ENCODE measurements at places on chromosomes 2 and 18.
A peak's percentile ranks its signal among the peaks of the same experiment; 100 is the strongest.

GRCh38 chr2:162704496-162704895, 134.1 kb downstream of the KCNH7 start:
- DNase-seq, result no peak

GRCh38 chr18:46920653-46921052, 3.3 kb downstream of the KATNAL2 start:
- DNase-seq, result no peak

DNA sequence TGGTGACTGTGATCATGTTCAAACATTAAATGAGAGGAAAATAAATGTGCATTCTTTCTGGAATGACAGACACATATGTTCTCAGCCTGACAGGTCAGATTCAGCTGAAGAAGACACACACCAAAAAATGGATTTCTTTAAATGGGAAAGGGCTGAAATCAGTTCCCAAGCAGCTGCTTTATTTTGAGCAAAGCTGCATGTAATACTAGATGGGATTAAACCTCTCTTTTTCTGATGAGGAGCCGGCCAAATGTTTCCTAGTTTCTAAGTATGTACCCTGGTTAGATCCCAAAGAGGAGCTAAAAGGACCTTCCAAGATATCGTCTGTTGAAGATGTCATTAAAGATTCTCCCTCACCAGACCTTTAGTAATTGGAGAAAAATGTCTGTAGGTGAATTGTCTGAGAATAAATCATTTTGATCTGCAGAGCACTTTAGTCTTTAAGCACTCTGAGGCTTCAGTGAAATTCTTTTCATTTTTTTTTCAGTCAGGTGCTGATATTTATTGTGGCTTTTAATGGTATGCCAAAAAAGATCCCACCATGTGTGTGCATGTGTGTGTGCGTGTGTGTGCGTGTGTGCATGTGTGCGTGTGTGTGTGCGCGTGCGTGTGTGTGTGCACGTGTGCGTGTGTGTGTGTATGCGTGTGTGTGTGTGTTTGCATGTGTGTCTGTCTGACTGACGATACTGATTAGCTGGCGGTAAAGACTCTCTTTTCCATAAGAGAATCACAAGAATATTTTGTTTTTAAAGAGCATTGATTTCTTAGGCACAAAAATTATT, 175.8 kb downstream of the IRS1 start:
- DNase-seq, result no peak

DNA sequence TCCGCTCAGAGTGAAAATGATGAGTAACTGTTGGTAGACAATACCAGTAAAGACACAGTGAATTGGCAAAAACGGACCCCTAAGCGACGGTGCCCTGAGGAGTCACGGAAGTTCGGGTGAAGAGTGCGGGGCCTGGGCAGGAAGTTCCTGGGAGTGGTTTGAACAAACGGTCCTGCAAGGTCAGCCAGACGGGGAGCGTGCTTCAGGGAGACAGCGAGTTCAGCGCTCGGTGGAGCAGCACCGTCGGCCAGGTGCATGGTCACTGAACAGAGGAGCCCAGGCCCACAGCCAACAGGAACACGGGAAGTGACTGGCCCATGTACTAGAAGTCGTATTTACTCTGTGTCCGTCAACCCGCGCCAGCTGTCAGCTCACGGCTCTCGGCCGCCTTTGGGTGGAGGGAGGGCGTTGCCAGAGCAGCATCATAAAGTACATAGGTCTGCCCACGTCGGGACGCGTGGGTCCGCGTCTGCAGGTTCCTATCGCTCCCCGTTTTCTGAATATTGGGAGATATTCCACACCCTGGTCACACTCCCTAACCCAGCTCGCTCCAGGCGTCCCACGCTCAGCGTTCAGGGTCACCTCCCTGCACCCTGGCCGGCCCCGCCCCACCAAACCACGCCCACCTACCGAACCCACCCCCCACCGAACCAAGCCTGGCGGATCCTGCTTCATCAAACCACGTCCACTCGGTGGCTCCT, 75.6 kb upstream of the UXS1 start:
- DNase-seq, result peak; percentile 35

GRCh38 chr2:88628571-88628939, 1.3 kb upstream of the EIF2AK3 start:
- DNase-seq, result no peak

DNA sequence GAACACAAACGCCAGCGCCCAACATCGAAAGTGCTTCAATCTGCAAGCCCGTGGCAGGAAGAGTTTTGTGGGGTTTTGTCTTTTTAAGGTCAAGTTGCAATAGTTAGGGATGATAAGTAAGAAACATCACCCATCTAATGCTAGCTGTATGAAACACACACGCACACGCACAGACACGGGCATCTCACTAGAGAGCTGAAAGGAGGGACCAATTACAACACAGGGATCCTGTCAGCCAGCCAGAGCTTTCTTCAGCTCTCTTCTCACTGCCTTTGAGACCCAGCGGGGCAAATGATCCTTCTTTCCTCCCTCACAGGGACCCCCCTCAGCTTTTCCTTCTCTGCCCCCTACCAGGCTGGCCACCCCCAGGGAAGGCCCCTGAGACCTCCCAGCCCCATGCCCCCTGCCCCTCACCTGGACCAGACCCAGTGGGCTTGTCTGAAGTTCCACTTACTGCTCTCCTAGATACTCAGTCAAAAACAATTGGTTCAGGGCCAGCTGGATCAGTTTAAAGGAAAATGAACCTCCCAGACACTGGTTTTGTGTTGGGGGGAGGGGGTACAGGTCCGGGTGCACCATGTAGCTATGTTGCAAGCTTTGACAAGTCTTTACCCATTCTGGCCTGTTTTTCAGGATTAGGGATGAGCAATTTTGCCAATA, 17.9 kb downstream of the CYP26B1 start:
- DNase-seq, result no peak

DNA sequence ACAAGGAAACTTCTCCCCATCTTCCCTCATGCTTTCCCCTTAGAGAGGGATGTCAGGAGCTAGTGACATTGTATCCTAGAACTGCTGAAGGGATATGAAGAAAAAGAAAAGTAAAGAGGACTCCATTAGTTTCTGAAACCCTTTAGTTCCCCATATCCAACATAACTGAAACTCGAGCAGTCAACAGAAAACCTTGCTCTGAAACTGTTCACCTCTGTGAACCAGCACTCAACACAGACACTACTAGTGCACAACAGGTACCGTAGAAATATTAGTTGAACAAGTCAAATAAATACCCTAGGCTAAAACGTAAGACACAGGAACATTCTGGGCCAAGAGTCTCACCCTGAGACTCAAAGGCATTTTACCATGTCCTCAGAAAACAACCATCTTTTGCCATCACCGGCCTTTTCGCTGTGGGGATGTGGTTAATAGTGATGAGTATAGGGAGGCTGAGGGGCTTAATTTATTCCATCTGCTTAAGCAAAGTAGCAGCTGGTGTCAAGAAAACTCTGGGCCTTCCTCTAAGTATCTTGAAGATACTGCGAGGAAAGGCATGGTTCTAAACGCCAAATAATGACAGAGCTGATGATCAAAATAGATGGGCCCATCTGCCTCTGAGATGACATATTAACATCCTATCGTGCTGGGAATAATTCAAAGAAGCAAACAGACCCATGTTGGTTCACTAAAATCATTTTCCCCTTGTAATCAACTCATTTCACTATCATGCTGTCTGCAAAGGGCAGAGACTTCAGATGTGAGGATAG, 156.8 kb downstream of the STK39 start:
- no peak for DNase-seq

GRCh38 chr2:127943186-127943585, 57.4 kb upstream of the AMMECR1L start:
- no peak for DNase-seq

GRCh38 chr2:146826388-146826787, 1018.4 kb upstream of the ACVR2A start:
- DNase-seq, result no peak

- DNase-seq, result no peak
These were observed 104.5 kb downstream of the RBM43 start for GRCh38 chr2:151157000-151157735.

- DNase-seq, result peak; percentile 29
These were observed 4.0 kb upstream of the SLC66A2 start for GRCh38 chr18:79955302-79956075.

- no peak for DNase-seq
These were observed 29.9 kb downstream of the PELI1 start for GRCh38 chr2:64114063-64114911.

- no peak for DNase-seq
These were observed 38.1 kb downstream of the TMEM131 start for GRCh38 chr2:97957432-97958183.

DNA sequence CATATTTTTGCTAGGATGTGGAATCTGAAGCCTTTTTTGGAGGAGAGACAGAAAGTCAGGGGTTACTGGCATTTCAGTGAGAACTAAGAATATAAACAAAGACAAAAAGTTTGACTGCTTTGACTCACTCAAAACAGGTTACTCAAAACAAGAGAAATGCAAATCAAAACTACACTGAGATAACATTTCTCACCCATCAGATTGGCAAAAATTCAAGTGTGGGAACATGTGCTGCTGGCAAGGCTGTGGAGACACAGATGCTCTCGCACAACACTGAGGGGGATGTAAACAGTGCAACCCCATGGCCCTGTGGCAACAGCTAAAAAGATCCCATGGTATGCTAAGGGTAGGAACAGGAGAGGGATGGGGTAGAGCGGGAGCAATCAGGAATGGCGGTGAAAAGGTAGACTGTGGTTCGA, 86.6 kb downstream of the DTNB start:
- peak; percentile 31 for DNase-seq

DNA sequence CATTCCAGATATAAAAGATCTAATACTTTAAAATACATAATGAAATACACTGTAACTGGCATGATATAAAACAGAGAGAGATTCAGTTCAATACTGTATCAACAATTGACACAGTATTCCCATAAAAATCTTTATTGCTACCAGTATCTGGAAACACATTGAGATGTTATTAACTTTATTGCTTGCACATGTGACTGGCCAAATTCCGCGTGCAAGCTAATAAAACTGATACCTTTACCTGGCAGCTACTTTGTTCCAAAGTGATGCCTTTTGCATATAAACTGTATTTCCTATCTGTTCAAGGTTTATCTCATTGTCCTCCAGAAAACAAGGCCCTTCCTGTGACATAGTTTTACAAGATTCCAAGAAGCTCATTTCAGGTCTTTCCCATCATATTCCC, 15.4 kb upstream of the REG1B start:
- DNase-seq, result no peak

GRCh38 chr2:158905784-158906183, 62.7 kb upstream of the TANC1 start:
- DNase-seq, result no peak

- no peak for DNase-seq
These were observed 403.1 kb upstream of the LYPD1 start for GRCh38 chr2:133072837-133073694.

DNA sequence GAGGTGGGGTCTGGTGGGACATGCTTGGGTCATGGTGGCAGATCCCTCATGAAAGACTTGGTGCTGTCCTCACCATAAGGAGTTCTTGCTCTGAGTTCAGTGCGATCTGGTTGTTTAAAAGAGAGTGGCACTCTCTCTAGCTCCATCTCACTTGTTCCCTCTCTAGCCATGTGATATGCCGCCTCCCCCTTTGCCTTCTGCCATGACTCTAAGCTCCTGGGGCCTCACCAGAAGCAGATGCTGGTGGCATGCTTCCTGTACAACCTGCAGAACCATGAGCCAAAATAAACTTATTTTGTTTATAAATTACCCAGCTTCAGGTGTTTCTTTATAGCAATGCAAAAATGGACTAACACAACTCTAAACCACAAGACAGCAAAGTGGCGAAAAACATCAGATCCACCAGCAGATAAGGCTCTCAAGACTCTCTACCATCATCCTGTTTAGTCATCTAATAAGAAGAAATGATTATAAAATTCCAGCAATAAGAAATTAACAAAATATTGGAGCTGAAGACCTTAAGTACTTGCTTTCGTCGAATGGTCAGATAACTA, 75.5 kb downstream of the OLA1 start:
- no peak for DNase-seq

GRCh38 chr18:70234667-70235459, 29.4 kb upstream of the RTTN start:
- no peak for DNase-seq

- DNase-seq, result no peak
These were observed 5.1 kb downstream of the BCL11A start for GRCh38 chr2:60548311-60548710.

DNA sequence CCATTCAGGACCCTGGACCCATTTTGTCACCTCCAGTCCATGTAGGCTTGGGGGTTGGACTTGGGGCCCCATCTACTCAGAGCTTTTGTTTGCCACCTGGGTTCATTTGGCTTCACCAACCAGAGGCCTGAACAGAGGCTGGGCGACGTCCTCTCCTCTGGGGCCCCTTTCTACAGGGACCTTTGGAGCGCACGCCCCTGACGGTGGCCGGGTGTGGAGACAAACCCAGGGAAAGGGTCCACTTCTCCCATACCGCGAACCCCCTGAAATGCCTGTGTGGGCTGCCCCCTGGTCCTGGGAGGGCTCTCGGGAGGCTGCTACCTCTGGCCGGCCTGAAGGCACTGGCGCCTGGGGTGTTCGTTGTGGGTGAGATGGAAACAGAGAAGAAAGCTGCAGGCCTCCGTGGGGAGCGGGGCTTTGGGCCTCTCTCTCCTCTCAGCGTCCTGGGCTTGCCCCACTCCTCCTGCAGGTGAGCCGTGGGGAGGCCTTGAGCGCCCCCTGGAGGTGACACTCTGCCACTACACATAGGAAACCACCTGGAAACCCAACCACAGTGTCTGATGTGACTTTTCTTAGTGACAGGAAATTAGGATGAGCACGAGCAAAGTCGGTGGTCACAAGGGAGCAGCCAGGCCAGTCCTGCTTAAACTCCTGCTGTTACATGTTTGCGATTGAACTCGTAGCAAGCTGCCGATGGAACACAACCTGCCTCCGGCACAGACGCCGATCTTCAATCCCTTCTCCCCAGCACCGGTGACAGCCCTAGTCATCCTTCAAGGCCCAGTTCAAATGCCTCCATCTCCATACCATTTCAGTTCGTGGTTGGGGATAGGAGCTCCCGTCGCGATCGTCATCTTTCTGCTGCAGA, 12.0 kb upstream of the NTSR2 start:
- peak; percentile 80 for DNase-seq

- DNase-seq, result no peak
These were observed 111.4 kb downstream of the NBAS start for GRCh38 chr2:15449556-15450236.
